ENCODE measurements at places on chromosomes 7 and 10. TPM values are rescaled to one million over a fixed set of nuclear protein-coding genes. Genes with fewer than 3 reads are reported as not detected.
A peak's percentile ranks its signal among the peaks of the same experiment; 100 is the strongest.

Gene MYO1G
- polyA plus RNA-seq: 0.06 TPM

Gene TRIM50
- not detected for polyA plus RNA-seq

Gene PNLIPRP3
- polyA plus RNA-seq: not detected

Gene INHBA
- 0.20 TPM for polyA plus RNA-seq

Gene SPRN
- polyA plus RNA-seq: 0.16 TPM

Gene HTRA1
- polyA plus RNA-seq: 31.9 TPM

DNA sequence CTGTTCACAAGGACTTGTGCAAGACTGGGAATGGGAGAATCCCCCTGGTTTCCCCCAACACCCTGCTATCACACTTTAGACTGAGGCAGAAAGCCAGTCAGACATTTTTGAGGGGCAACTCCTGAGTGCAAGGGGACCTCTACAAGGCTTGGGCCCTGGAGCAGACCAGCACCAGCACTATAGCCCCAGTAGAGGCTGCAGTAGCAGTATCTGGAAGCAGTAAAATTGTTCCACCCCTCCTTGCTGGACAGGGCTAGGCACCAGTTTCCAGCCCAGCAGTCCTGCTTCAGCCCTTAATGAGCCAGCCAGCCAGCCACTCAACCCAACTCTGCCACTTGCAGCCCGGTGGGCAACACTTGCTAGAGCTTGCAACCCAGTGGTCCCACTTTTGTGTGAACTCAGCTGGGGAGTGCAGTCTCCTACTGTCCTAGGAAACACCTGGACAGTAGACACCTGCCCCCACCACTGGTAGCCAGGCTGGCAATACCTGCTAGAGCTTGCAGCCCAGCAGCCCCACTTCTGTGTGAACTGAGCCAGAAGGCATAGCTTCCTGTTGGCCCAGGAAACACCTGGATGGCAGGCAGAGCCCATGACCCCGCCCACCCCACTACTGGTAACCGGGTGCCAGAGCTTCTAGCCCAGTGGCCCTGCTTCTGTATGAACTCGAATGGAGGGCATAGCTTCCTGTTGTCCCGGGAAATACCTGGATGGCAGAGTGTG lies 65.0 kb downstream of the FBXL13 start:
- no peak for DNase-seq

DNA sequence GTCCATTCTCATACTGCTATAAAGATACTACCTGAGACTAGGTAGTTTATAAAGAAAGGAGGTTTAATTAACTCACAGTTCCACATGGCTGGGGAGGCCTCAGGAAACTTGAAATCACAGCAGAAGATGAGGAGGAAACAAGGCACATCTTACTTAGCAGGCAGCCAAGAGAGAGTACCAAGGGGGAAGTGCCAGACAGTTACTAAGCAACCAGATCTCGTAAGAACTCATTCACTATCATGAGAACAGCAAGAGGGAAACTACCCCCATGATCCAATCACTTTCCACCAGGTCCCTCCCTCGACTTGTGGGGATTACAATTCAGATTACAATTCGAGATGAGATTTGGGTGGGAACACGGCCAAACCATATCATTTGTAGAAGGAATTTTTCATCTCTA lies 36.3 kb downstream of the NHLRC2 start:
- DNase-seq: no peak

GRCh38 chr7:20198260-20198659 lies 18.9 kb downstream of the MACC1 start:
- DNase-seq: no peak

DNA sequence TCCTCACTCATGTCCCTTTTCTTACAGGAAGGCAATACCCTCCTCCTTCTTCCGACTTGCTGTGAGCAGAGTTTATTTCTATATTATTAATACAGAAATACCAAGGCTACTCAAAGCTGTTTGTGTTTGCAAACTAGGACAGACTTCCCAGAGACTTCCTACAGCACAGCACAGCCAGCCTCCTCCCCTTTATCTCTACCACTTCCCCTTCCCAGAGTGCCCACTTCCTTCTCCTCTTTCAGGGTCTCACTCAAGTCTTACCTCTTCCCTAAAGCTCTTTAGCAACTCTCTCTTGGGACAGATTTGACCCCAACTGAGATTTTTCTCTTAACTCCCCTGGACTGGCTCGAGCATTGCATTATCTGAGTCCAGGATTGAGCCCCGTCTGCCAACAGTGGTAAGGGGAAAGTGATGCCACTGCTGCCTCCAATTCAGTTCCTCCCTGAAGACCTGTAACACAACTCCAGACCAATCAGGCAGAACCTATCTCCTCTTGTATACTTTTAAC lies 5.5 kb upstream of the LRGUK start:
- DNase-seq: no peak

DNA sequence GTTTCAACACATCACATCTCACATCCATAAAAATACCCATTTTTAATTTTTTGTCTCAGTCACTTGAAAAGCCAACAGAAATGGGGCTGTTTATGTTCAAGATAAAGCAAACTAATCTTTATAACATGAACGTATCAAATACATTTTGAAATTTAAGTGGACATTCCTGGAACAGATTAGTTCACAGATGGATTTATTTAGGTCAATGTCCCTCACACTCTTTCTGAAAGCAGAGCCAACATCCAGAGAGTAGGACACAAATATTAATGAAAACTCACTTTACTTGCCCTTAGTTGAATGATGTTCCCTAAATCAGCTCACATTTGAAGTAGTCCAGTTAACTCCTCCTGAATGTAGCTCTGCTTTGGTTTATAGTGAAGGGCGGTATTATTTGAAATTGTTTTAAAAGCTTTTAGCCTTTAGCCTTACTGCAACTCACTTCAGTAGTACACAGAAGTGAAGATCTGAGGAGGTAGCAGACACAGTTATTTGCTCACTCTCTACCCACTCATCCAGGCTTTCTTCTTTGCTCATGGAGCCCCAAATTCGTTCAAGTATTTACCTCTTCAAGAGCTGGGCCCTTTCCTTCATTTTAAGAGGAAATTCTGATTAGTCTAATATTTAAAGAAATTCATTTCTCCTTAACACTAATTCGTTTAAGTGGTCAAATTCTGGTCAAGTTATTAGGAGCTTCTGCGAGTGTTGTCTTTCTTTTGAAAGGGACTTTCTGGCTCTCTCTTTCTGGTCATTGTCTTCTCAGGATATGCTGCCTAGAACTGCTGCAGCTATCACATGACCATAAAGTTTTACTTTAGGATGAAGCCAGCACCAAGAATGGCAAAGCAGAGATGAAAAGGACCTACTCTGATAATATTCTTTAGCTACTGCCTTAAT lies 180.6 kb upstream of the AGR3 start:
- no peak for DNase-seq

DNA sequence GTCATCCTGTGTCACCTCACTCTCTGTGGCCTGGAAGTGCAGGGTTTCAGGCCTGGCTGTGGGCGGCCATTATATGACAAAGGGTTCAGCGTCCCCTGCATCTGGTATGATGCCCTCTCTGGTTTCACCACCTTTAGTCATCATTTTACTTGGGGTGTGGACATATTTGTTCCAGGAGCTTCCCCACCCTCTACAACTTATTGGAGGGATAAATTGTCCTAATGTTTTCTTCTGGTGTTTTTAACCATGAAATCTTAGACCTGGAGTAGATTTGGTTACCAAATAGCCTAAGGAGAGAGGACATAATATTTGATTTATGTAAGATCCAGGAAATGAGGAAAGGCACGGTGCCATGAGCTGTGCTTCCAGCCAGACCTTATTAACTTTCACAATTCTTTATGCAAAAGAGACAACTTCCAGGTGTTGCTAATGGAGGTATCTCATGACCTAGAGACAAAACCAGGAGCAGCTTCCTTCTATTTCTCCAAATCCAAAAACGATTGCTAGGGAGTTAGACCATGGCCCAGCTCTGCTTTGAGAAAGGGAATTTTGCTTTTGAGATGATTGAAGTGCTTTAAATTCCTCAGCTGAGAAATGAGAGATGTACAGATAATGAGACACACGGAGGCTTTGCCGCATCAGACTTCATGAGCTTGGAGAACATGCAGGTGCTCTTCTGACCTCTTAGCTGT lies 20.9 kb downstream of the WBP1L start:
- DNase-seq: no peak

GRCh38 chr7:35648367-35648766 lies 46.6 kb downstream of the HERPUD2 start:
- DNase-seq: no peak

DNA sequence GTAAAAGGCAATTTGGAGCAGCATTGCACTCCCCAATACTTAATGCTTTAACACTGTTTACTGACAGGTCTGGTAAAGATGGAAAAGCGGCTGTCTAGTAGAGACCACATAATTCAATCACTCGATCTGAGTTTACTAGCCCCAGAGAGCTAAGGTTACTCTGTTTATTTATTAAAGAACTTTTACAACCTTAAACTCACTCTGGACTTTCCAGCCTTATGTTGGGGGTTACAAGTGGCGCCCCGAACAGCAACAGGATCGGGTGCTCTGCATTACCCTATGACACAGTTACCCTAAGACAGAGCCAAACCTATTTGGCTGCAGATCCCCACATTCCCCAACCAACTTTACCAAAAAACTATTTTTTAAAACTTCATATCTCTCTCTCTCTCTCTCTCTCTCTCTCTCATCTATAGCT lies 43.9 kb downstream of the MRPS24 start:
- no peak for DNase-seq

- DNase-seq: no peak
Observed at GRCh38 chr7:139737221-139738100, 40.3 kb downstream of the HIPK2 start.

- no peak for DNase-seq
Observed at GRCh38 chr7:78055599-78055998, 257.0 kb downstream of the PHTF2 start.

- DNase-seq: peak; percentile 31
Observed at GRCh38 chr10:69786791-69787190, 14.9 kb upstream of the COL13A1 start.

DNA sequence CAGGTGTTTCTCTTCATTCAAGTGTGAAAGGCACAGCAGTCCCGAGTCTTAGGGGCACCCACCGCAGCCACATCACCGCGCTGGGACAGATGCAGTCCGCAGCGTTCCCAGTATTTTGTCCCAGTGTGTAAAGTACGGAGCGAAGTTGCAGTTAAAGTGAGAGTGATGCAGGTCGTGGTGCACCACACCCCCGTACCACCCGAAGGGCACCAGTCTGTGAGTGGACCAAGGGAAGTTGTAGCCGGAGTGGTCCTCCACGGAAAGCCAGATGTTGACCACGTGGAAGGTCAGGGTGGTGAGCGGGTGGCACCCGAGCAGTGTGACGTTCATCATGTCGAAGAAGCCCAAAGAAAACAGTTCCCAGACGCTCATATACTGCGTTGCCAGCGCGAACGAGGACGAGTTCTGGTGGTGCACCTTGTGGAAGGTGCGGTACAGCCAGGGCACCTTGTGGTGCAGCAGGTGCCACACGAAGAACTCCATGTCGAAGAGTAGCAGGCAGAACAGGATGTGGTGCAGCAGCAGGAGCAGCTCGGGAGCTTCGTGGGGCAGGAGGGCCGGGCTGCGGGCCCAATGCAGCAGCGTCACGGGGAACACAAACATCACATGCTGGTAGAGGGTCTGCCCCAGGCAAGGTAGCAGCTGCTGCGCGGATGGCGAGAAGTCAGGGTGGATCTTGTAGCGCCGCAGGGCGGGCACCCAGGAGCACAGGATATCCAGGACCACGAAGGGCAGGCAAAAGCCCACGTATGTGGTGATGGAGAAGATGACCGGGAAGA lies 526 bp downstream of the CH25H start:
- DNase-seq: no peak

DNA sequence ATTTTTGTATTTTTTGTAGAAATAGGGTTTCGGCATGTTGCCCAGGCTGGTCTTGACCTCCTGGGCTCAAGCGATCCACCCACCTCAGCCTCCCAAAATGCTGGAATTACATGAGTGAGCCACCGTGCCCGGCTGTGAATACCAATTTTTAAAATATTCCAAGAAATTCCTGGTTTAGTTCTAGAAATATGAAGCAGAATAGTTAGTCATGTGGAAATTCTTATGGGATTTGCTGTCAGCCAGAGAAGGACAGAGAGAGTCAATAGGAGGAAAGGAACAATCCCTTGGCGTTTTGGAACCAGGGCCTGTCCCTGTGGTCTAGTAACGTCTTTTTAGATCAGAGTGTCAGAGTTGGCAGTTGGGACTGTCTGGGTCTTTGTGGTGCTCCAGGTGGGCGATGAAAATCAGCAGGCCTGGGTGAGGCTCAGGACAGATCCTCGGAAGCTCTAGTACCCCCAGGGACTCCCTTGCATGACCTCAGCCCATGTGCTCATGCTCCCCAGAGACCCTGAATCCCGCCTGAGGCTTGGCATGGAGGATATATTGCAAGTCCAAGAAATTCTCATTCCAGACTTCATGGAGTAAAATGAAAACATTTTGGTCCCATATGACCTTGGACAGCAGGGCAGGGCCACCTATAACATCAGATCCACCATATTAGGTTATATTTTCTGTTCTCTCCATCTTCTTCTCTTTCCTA lies 7.8 kb downstream of the NODAL start:
- DNase-seq: no peak
